ENCODE measurements at places on chromosomes 6 and 20. TPM values are rescaled to one million over a fixed set of nuclear protein-coding genes. Genes with fewer than 3 reads are reported as not detected.
A peak's percentile ranks its signal among the peaks of the same experiment; 100 is the strongest.

- no peak for DNase-seq
Measured at GRCh38 chr20:61965606-61966491, 99.8 kb downstream of the TAF4 start.

DNA sequence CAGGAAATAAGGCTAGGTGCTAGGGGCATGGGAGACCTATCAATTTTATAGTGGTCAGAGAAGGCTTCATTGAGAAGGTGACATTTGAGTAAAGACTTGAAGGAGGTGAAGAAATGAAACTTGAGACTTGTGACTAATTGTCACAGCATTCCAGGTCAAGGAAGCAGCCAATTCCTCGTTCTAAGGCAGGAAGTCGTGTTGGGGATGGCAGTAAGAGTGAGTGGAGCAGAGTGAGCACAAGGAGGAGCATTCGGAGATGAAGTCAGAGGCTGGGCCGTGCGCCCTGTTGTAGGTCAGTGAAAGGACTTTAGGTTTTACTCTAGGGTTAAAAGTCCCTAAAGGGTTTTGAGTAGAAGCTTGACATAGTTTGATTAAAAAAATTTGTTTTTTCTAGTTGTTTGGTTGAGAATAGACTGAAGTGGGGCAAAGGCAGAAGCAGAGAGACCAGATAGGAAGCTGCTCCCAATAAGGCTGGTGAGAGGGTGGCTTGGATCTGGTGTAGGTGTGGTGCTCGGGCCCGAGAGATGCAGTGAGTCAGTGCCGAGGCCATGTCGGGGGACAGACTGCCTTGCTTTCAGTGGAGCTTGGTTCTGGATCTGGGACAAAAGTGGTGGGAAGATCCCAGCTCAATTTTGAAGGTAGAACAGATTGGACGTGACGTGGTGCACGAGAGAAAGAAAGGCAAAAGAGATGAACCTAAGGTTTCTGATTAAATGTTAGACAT, 2.6 kb upstream of the RSPH3 start:
- DNase-seq: peak; percentile 66

DNA sequence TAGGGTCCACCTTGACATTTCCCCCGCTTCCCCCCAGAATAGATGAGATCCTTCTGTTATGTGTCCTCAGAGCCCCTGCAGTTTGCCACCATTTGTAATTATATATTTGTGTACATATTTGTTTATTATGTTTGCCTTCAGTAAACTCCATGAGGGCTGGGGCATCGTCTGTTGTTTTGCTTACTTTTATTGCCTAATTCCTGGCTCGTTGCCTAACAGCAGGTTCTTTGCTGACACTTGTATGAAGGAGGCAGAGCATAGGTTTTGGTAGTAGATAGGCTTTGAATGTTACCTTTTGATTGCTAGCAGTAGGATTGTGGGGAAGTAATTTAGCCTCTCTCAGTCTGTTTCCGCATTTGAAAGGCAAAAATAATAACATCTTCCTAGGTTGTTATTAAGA, 9.9 kb downstream of the MAP3K4 start:
- DNase-seq: peak; percentile 55

DNA sequence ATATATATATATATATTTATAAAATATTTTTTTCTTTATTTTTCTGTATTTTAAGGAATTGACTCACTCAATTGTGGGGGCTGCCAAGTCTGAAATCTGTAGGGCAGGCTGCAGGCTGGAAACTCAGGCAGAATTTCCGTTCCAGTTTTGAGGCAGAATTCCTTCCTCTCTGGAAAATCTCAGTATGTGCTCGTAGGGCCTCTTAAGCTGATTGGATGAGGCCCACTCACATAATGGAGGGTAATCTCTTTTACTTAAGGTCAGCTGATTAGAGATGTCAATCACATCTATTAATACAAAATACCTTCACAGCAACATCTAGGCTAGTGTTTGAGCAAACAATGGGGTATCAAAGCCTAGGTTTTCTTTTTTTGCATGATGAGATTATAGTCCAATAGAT, 244.7 kb upstream of the RNF24 start:
- DNase-seq: no peak

DNA sequence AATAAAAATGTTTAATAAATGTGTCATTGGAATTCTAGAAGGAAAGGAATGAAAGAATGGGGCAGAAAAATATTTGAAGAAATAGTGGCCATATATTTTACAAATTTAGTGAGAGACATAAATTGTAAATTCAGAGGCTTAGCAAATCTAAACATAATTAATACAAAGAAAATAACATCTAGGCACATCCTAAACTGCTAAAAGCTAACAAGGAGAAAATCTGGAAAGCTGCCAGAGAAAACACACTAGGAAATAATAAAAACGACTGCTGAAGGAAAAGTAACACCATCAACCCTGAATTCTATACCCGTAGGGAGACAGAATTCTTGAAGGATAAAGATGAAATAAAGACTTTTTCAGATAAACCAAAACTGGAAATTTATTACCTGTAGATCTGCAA, 23.8 kb downstream of the CYB5R4 start:
- DNase-seq: no peak

CCN6 gene
- 5.4 TPM for total RNA-seq

DNA sequence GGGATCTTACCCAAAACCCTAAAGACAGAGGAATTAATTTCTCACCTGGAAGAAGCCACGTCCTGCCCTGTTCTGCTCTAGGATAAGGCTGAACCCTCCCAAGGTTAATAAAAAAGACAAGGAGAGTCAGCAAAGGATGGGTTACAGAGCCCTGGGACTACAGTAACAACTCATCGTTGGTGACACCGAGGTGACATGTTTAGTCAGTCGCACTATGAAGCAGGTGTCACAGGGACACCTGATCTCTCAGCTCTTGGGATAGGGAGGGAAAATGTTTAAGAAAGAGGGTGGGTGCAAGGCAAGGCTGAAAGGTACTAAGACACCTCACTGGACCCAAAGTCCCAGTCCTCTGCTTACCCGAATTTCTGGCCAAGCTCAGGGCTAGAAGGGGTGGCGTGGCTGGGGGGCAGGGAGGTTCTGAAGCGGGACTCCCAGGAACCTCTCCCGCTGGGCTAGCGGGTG, 562 bp downstream of the MOCS1 start:
- DNase-seq: no peak

DNA sequence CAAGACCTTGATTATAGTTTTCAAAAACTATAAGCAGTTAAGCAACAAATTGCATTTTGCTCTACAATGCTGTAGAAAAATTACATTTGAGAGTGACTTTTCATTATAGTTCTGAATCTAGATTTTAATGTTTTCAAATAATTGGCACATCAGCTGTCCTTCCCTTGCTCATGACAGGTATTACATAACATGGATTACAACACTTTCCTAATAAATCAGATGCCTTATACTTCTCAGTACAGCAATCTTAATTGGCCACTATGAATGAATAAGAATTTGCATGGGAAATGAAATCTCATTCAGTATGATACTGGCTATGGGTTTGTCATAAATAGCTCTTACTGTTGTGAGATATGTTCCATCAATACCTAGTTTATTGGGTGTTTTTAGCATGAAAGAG, 29.9 kb downstream of the HSF2 start:
- DNase-seq: no peak

GRCh38 chr6:17858584-17858983, 128.9 kb downstream of the KIF13A start:
- no peak for DNase-seq
